Stimulated activated CD8-positive, alpha-beta memory T cell treated with anti-CD3 and anti-CD28 coated beads, Interleukin-12 subunit alpha, Interleukin-12 subunit beta, amount 100 ng/mL, for 1 hour (primary cell): ENCODE measurements at places on chromosomes 7 and 10.

DNA sequence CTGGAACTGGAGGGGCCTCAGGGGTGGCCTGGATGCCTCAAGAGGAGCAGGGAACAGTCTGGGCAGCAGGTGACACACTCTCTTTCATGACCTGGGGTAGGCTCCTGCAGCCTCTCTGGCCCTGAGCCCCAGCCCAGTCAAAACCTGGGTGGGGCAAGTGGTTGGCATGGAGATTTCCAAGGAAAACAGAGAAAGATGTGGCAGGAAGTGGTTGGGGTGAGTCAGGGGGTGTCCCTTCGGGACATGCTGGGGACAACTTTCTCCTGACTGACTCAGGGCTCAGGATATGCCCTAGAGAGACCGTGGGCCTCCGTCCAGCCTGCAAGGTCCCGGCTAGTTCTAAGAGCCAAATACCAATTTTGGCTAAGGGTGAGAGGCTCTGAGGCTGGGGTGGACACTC, 2.9 kb downstream of the AQP1 start:
- no peak for DNase-seq

DNA sequence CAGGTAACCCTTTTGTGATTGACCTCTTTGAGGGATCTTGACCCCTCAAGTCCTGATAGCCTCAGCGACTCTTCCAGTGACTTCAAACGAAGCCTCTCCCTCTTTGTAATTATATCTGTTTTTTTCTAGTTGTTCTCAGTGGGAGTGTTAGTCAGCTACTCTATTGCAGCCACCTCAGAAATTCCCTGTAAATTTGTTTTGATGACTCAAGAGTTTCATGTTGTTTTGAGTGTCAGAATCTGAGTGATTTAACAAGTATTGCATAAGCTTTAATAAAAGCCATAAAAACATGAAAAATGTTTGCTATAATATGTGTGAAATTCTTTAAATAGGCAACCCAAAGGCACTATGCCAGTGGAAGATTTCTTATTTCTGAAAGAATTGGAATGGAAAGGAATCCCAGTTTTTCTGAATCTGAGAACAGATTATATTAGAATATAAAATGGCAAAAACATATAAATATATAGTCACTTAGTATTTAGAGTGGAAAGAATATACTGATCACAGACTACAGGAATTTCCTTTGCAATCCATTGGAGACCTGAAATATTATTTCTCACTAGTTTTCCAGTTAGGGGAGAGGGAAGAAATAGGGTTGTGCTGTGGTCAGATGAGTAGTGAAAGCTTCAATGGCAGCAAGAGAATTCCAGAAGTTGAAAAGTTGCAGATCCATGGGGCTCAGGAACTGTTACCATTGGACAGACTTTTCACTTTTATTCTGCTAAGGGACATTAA, 94.4 kb upstream of the SEMA3C start:
- no peak for DNase-seq

DNA sequence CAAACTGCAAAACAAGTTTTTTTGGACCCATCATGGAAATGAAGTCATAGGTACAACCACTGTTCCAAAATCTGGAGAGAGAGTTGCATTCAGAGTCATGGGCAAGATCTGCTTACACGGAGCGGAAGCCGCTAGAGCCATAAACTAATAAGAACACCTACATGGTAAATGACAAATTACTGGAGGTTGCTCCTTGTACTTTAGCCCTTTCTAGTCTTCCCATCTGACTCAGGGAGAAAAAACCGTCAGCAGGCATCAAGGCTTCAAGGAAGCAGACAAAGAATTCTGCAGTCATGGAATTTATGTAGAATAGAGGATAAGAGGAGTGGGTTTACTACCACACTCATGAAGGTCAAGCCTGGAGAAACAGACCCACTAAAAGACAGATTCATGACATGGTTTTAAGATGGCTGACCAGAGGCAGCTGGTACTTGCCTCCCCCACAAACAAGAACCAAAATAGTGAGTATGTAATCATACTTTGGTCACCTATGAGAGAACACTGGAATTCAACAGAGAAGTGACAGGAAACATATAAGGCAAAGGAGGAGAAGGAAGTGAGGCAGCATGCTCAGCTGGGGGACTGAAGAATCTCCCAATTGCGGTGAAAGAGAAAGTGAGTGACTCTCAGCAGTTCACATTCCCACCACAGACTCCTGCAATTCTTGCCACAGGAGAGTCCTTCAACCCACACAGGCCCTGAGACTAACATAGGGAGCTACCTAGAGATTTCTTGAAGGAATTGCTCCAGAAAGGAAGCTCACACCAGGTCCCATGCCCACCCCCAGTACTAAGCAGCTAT, 42.4 kb upstream of the ASAH2 start:
- no peak for DNase-seq

DNA sequence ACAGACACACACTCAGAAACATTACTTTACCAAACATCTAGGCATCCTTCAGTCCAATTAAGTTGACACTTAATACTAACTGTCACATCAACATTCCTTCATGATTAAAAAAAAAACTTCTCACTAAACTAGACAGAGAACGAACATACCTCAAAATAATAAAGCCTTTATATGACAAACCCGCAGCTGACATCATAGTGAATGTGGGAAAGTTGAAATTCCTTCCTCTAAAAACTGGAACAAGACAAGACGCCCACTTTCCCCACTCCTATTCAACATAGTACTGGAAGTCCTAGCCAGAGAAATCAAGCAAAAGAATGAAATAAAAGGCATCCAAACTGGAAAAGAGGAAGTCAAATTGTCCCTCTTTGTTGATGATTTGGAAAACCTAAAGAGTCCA, 96.9 kb upstream of the PPP1R9A start:
- DNase-seq, result no peak

GRCh38 chr10:92304061-92304460, 13.1 kb downstream of the MARCHF5 start:
- DNase-seq, result no peak

GRCh38 chr10:116097239-116097784, 175.7 kb downstream of the GFRA1 start:
- DNase-seq, result no peak

DNA sequence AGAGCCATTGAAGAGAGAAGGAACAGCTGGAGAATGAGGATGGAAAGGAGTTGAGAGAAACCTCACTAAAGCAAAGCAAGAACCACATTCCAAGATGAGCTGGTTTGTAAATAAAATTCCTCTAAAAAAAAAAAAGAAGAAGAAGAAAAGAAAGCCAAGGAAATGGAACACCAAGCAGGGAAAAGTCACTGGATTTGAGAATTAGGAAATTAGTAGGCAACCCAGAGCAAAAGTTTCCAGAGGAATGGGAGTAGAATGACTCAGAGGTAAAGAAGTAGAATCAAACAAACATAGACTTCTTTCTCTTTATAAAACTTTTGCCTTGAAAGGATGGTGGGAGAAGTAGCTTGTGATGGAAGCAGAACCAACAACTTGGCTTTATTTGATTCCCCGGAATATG, 3.9 kb downstream of the CH25H start:
- no peak for DNase-seq

GRCh38 chr10:27504808-27505460, 830 bp downstream of the RAB18 start:
- no peak for DNase-seq

DNA sequence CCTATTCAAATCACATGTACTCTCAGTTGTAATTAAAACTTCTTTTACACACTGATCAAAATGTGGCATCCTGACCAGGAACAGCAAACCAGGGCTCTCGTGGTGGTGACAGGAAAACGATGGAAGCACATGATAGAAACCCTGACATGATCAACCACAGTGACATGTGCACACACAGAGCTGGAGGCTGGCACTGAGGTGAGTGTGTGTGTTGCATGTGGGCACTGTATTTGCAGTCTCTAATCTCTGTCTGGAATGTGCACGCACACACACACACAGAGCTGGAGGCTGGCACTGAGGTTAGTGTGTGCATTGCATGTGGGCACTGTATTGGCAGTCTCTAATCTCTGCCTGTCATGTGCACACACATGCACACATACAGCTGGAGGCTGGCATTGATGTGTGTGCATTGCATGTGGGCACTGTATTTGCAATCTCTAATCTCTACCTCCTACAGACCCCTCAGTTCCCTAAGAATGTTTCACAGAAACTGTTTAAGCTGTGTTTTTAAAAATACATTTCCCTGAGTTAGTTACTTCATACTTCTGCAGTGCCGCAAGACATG, 406.9 kb downstream of the SFMBT2 start:
- no peak for DNase-seq

- DNase-seq, result no peak
Observed at GRCh38 chr10:31188792-31189406, 130.1 kb upstream of the ZEB1 start.

GRCh38 chr10:120612756-120613155, 155.7 kb downstream of the PLPP4 start:
- DNase-seq, result no peak

DNA sequence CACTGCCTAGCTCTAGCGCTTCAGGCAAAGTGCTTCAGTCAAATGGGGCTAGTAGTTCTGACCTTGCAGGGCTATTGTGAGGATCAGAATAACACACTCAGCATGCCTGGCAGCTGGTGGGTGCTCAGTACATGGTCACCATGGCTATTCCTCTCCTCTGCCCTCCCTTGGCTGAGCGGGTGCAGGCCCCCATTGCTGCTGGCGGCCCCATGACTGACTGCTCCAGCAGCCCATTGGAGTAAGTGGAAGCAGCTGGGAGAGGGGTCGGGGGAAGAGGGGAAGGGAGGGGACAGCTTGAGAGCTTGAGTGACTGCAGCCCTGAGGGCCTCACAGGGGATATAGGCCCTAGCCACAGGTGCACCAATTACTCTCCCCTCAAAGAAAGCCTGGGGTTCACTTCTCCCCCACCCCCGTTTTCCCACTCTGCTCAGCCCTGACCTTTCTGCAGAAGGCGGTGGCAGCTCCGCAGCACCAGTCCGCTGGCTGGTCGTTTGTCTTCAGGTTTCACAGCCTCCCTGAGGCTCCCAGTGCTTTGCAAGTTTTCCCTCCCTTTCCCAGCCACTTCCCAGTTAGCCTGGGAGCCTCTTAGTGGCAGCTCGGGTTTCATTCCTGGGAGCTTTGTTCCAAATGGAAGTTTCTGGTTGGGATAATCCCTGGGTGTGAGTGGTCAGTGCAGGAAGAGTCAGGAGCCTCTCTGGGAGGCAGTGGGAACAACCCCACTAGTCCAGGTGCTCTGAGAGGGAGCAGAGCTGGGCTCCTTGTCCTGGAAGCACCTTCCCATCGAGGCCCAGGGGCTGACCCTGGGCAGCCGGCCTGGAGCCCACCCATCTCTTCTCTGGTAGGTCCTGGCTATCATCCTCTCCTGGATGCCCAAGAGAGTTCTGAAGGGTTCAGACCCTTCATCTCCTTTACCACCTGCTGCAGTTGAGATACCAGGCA, 16.3 kb downstream of the FGF8 start:
- no peak for DNase-seq

DNA sequence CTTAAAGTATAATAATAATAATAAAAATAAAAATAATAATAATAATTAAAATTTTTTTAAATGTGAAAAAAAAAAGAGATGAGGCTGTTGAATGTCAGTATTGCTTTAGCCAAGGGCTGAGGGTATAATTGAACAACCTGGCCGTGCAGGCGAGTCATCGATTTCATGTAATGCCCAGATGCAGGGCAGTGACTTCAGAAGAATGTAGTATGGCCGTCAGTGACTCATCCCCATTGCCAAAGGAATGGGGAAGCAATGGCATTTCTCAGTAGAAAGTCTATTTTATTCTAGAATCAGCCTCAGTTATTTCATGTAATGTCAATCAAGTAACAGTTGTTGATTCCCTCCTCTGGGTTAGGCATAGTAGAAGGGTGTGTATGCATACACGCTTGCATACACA, 516.4 kb downstream of the GLRX3 start:
- no peak for DNase-seq

- DNase-seq, result no peak
Observed at GRCh38 chr7:157656195-157656769, 319.5 kb downstream of the DNAJB6 start.

- no peak for DNase-seq
Observed at GRCh38 chr10:112332509-112333228, 41.2 kb upstream of the ACSL5 start.

- DNase-seq, result no peak
Observed at GRCh38 chr7:91357379-91357778, 93.1 kb downstream of the FZD1 start.

DNA sequence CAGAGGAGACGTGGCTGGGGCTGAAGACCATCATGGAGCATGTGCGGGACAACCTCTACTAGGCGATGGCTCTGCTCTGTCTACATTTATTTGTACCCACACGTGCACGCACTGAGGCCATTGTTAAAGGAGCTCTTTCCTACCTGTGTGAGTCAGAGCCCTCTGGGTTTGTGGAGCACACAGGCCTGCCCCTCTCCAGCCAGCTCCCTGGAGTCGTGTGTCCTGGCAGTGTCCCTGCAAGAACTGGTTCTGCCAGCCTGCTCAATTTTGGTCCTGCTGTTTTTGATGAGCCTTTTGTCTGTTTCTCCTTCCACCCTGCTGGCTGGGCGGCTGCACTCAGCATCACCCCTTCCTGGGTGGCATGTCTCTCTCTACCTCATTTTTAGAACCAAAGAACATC, 22.0 kb upstream of the CPA5 start:
- DNase-seq, result no peak

DNA sequence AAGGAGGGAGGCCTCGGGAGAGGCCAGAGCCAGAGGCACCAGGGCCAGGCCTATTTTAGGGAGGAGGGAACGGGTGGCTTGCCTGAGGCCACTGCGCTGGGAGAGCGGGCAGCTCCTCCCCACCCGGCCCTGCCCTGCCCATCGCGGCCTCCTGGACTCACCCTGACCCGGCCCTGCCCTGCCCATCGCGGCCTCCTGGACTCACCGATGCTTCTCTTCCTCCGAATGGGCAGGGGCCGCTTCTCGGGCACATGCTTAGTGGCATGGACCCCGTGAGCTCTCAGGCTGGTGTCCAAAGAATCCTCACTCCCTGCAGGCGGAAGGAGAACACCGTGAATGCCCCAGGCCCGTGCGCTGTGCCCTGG, 7.5 kb downstream of the PDGFA start:
- DNase-seq, result no peak

DNA sequence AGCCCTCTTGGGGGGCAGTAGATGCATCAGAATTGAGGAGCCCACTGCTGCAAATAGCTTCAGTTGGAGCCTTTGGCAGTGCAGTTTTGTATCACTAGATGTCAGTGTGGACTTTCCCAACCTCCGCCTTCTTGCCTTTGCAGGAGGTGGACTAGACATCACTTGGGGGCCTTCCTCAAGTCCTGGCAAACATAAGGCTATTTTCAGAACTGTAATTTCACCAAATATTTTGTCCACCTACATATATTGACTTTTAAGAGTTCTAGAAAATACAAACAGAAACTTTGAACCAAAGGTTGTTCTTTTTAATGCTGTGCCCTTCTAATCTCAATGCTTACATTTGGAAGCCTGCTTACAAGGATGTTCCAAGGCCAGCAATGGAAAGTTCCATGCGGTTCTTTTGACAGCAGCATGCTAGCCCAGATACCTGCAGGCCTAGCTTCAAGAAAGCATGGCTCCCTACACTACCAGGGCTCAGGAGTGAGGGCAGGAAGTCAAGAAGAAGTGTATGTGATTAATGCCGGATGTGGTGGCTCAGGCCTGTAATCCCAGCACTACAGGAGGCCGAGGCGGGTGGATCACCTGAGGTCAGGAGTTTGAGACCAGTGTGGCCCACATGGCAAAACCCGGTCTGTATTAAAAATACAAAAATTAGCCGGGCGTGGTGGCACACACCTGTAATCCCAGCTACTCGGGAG, 8.0 kb upstream of the ZNRF2 start:
- peak; percentile 18 for DNase-seq

GRCh38 chr10:113158183-113158582, 208.1 kb downstream of the TCF7L2 start:
- no peak for DNase-seq
